ENCODE measurements at places on chromosomes 1 and 21. TPM values are rescaled to one million over a fixed set of nuclear protein-coding genes. Genes with fewer than 3 reads are reported as not detected.

The IVL gene
- total RNA-seq = not detected

The PGLYRP3 gene
- total RNA-seq = not detected

The CLIC6 gene
- 0.05 TPM for total RNA-seq

The CD5L gene
- total RNA-seq = not detected

The ADORA1 gene
- 8.5 TPM for total RNA-seq

Measured in Panc1 (cell line).